ENCODE measurements at places on chromosomes 16 and 17. TPM values are rescaled to one million over a fixed set of nuclear protein-coding genes. Genes with fewer than 3 reads are reported as not detected.

OR2C1 gene
- total RNA-seq = not detected

NAA38 gene
- total RNA-seq = 66.6 TPM

MYO15B gene
- total RNA-seq = 17.8 TPM

TMEM88 gene
- 4.8 TPM for total RNA-seq

TLK2 gene
- 29.4 TPM for total RNA-seq

LLGL1 gene
- 15.2 TPM for total RNA-seq

COG4 gene
- 45.5 TPM for total RNA-seq

SLC38A8 gene
- not detected for total RNA-seq

DNA sequence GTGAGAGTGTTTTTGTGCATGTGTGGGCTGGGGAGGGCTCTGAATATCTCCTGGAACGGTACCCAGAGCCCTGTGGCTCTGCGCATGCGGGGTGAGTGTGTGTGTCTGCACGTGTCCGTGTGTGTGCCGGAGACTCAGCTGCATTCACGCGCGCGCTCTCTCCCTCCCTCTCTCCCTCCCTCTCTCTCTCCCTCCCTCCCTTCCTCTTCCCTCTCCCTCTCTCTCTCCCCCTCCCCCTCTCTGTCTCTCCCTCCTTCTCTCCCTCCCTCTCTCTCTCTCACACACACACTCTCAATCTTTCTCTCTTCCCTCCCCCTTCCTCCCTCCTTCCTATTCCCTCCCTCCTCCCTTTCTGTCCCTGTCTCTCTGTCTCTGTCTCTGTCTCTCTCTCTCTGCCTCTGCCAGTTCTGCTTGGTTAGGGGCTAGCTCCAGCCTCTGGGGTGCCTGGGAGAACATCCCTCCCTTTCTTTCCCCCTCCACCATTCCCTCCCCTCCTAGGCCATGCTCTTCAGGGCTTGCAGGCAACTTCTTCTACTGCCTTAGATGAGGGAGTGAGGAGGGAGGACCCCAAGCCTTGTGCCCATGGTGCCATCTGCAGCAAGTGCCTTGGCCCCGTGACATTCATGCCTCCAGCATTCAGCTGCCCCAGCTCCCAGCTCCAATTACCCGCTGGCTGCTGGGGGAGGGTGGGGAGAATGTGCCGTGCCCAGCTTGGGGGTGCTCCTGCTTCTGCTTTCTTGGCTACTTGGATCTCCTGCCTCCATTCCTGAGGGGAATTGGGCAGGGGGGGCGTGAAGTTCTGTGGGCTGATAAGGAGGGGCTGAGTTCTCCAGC is 6.4 kb downstream of the THRA start:
- DNase-seq = peak; percentile 79

- DNase-seq = no peak
These were observed 3.1 kb downstream of the TPPP3 start for GRCh38 chr16:67389911-67390815.

DNA sequence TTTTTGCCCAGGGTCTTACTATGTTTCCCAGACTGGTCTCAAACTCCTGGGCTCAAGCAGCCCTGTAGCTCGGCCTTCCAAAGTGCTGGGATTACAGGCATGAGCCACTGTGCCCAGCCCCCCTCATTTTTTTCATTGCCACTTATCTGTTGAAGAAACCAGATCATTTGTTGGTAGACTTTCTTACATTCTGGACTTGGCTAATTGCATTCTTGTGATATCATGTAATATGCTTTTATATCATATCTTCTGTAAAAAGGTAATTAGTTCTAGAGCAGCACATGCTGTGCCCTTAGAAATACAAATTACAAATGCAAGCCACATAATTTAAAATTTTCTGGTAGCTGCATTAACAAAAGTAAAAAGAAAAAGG is 53.9 kb downstream of the PPM1E start:
- DNase-seq = no peak

GRCh38 chr16:55009581-55009980 is 78.9 kb downstream of the IRX5 start:
- DNase-seq = no peak

- DNase-seq = no peak
These were observed 1.3 kb downstream of the NTAN1 start for GRCh38 chr16:15054357-15055140.

- no peak for DNase-seq
These were observed 4.5 kb upstream of the KATNB1 start for GRCh38 chr16:57730771-57731730.

- DNase-seq = no peak
These were observed 64.1 kb upstream of the SREBF1 start for GRCh38 chr17:17900615-17901520.

DNA sequence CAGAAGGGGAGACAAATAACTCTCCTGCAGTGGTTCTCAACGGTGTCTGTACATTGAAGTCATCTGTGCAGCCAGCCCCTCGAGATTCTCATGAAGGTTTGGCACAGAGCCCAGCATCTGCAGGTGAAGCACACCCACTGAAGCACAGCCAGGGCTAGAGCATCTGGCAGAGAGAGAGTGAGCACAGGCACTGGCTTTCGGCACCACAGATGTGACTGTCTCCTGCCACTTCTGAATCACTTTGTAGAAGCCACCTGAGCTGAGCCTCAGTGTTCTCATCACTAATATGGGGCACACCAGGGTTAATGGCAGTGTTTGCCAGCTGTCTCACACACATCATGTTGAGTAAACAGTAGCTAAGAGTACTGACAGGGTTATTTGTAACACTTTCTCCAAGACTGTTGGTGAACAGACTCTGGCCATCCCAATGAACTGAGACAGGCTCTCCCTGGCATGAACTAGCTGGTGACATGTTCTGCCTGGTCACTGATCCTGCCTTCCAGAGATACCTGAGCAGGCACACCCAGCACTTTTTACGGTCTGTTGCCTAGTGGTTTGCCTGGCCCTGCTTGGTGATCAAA is 10.9 kb downstream of the HSPB9 start:
- no peak for DNase-seq

DNA sequence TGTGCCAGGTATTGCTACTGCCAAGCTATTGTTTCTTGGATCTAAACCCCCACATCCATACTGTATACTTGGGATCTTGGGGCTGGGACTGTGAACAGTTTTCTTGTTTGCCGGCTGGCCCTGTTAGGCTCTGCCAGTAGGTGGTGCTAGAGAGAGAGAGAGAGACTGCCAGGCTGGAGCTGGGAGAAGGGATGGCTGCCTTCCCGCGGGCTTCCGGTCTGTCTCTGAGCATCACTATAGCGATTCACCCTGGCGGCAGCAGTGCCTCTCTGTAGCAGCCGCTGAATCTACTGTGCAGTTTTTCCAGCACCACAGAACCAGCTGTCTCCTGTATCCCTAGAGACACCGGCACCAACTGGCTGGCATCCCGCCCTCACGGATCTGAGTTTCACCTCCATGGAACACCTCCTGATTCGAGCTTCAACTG is 201.2 kb downstream of the UTP18 start:
- peak; percentile 47 for DNase-seq

GRCh38 chr17:732067-732901 is at the start of gene TLCD3A:
TSS of gene TLCD3A (plus strand) at chr17:732596. CDS start at chr17:732648, 52 bp downstream.
- peak; percentile 70 for DNase-seq

GRCh38 chr16:13953501-13953900 is 33.5 kb downstream of the ERCC4 start:
- DNase-seq = no peak

DNA sequence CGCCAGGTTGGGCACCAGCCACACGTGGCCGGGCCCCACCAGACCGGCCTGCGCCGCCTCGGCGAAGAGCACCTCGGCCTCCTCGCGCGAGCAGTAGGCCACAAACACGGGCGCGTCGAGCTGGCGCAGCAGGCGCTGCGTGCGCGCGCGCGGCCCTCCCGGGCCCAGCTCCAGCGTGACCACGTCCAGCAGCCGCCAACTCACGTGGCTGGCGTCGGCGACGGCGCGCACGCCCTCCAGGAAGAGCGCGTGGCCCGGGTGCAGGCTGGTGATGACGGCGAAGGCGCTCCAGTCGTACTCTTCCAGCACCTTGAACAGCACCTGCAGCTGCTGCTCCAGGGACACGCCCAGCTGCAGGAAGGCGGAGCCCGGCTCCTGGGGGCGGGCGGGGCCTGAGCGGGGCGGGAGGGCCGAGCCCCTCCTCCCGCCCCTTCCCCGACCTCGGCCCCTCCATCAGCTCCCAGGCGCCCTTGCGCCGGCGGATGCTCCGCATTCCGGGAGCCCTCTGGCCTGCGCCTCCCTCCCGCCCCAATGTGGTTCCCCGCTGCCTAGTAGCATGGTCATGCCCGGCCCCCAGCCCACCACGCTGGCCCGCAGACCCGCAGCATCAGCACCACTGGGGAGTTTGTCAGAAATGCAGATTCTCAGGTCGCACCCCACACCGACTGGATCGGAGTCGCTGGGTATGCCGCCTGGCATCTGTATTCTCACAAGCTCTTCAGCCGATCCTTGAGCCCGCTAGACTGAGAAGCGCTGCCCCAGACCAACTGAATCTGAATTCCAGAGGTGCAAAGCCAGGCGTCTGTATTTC is 7.2 kb downstream of the GRIN2C start:
- peak; percentile 67 for DNase-seq

- no peak for DNase-seq
These were observed 1525.1 kb downstream of the CDH11 start for GRCh38 chr16:63596716-63597115.

DNA sequence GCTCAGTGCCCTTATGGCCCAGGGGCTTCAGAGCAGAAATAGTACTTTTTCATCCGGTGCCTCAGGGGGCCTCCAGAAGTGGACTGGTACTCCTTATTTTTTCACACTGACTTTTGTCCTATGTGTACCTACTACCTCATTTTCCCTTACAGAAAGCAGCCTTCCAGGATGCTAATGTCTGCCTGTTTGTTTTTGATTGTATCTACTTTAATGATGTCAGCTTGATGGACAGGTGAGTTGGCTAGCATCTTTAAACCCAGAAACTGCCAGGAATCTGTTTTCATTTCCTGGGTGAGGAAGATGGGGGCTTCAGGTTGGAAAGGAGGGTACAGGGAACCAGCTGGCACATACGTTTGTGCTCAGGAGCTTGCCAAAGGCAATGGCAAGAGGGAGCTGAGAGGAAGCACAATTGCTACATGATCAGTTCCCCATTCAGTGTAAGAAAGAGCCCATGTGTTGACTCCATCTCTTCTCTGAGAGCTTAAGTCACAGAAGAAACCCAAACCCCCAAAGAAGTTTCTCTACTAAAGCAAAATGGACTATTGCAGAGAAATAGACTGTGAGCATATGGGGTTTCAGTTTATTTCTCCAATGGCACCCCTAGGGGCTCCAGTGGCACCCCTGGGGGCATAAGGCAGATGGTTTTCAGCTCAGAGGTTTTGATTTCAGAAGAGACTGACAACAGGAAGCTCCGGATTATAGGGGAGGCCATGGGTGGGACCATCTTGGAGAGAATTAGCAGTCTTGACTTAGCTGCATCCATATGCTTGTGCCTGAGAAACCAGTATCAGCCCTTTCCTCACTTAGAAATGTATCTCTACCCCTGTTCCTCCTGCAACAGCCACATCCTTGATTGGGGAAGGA is 16.3 kb downstream of the LIG3 start:
- DNase-seq = no peak
